ENCODE measurements at places on chromosomes 6 and 20. TPM values are rescaled to one million over a fixed set of nuclear protein-coding genes. Genes with fewer than 3 reads are reported as not detected.

- no peak overlapping the region for H3K4me3 ChIP-seq
- peak; percentile 12 for DNase-seq
- H3K36me3 ChIP-seq: no peaks in the 10 kb centered on the region
These were observed 209.2 kb upstream of the KCNQ5 start for GRCh38 chr6:72412709-72413044.

DNA sequence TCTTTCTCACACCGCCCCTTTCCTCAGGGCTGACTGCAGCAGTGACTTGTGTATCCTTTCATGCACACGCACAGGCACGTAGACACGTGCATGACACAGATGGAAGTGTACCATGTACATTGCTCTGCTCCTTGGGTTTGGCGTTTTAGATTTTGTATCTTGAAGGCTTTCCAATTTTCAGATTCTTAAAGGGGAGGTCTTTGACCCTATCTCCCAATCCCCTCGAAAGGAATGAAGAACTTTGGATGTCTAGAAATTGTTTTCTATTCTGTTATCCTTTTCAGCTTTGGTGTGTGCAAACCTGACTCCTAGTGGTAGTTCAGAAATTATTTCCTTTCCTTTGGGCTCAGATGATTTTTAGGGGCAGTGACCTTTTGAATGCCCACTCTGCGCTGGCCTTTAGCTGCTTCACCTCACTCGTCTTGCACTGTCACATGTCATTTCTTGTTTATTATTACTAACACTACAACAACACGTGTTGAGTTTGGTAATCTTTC lies 63.0 kb downstream of the HIVEP1 start:
- no peaks in the 10 kb centered on the region for H3K4me1 ChIP-seq
- H3K4me3 ChIP-seq: no peak overlapping the region
- no peaks in the 10 kb centered on the region for H3K27me3 ChIP-seq
- DNase-seq: no peak
- no peak overlapping the region for H3K27ac ChIP-seq

DNA sequence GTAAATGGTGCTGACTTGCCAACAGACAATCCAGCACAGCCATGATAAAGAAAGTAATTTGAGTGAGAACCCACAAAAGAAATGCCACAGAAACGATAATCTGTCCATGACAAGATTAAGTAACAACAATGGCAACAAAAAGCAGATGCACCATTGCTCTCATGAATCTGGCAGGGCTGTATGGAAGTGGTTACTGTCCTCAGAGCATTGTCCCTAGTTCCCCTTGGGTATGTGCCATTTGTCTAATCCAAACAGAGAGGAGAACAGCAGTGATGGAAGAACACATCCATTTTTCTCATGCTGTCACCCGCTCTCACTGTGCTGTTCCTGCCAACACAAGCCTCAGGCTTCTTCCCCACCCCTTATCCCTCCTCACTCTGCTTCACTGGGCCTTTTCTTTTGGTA lies 65.8 kb downstream of the REV3L start:
- peaks cover 13% of the 10 kb centered on the region for H3K4me1 ChIP-seq
- no peak overlapping the region for H3K4me3 ChIP-seq
- H3K27ac ChIP-seq: no peak overlapping the region
- no peak for DNase-seq
- H3K27me3 ChIP-seq: no peaks in the 10 kb centered on the region
- no peaks in the 10 kb centered on the region for H3K36me3 ChIP-seq

- H3K36me3 ChIP-seq: no peaks in the 10 kb centered on the region
- H3K4me1 ChIP-seq: no peaks in the 10 kb centered on the region
- H3K27me3 ChIP-seq: no peaks in the 10 kb centered on the region
- H3K4me3 ChIP-seq: no peak overlapping the region
- no peak for DNase-seq
- no peak overlapping the region for H3K27ac ChIP-seq
These were observed 851.2 kb downstream of the DHX35 start for GRCh38 chr20:39813190-39813829.

GRCh38 chr20:31967830-31968249 lies at the start of gene XKR7:
Gene XKR7 (plus strand): TSS chr20:31968151. CDS start chr20:31968176, 25 bp downstream.
- no peaks in the 10 kb centered on the region for H3K27me3 ChIP-seq
- H3K4me1 ChIP-seq: no peaks in the 10 kb centered on the region
- H3K27ac ChIP-seq: no peak within 1 kb of the TSS
- no peak for DNase-seq

DNA sequence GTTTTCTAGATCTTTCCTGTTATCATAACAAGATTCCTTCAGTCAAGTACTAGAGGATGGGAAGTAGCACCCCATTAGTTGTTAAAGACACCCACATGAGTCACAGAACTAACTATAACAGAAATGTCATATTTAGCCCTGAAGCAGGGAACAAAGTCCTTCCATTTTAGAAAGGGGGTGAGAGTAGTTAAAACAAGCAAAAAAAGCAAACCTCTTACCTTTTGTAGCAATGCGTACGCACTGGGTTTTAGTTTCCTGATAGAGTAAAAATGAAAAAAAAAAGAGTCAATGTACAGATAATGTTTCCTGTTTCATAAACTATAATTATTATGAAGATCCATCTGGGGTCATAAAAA lies 163.7 kb upstream of the THEMIS start:
- no peaks in the 10 kb centered on the region for H3K27me3 ChIP-seq
- H3K27ac ChIP-seq: no peak overlapping the region
- no peaks in the 10 kb centered on the region for H3K4me1 ChIP-seq
- DNase-seq: no peak
- H3K4me3 ChIP-seq: no peak overlapping the region

Gene ARHGAP40
- total RNA-seq: not detected
